ENCODE measurements at places on chromosomes 6 and 20.
A peak's percentile ranks its signal among the peaks of the same experiment; 100 is the strongest.

DNA sequence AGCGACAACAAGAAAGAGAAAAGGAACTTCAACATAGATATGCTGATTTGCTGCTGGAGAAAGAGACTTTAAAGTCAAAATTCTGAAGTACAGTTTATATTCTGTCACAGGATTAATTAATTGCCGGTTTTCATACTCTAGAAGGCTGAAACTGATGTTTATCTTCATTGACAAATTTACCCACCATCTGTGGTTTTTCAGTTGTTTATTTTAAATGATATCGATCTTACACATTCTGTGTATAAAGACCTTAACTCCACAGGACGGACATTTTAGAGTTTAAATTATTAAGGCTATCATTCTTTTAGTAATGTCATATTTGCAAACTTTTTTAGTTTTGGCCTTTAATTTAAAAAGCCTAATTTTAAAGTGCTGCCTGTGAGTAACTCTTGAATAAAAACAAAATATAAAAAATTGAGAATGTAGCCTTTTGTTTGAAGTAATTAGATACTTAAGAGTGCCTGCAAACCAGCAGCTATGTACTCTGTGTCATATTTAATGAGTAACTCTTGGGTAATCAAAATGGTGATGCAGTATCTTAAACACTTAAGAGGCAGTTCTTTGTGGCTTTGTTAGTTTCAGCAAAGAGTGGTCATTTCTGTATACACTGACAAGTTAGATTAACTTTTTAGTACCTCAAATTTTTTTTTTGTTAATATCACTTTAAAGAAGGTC is 59.3 kb downstream of the CDC5L start:
- no peak for DNase-seq

GRCh38 chr6:101762851-101763250 is 369.3 kb downstream of the GRIK2 start:
- DNase-seq: no peak

DNA sequence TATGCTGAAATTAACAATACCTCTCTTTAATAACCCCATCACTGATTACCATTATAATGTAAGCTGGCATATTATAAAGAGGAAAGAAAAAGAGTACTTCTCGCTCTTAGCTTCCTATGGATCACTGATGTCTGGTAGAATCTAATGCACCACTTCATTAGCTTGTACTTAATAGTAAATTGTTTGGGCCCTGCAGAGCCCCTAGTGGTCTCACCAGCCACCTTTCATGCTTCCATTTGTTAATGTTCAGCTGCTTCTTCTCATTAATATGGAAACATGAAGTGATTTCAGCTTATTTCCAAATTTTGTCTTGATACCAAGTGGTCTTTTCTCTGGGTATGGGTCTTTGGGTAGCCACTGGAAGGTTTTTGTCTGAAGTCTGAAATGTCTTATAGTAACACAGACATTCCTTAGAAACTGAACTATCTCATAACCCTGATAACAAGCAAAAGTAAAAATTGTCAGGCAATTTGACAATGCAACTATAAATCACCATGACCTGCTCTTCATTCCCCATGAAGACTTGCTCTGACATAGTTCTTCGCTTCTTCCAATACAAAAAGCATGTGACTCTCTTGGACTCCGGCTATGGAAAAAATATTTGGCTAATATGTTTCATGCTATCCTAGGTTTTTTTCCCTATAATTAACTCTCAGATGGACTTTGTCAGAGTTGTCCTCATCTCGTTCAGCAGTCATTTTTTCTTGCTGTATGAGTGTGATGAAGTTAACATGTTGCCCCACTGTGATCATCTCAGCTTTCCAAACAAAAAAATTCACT is 395.8 kb upstream of the MARCKS start:
- no peak for DNase-seq

DNA sequence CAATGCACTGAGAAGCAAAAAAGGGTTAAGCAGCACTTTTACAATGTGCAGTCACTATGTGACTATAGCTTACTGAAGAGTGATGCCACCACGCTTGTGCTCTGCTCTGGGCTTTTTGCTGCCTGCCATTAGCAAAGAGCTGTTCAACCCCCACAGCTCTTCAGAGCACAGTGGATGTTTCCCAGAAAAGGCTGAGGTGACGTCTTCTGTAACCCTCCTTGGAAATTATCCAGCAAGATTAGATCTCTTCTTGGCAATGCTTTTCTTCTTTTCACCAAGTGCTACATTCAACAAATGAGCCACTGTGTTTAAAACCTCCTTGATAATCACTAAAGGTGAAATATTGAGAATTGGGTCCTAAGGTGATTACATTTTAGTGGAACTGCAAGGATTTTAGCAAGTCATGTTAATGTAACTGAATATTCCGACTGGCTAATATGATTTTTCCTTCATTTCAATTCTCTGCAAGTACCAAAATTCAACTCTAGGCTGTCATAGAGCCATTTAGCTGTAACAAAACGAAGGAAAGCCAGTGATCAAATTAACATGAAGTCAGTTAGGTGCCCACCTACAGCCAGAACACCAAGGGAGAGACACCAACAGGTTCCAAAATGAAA is 34.9 kb downstream of the ELOVL5 start:
- no peak for DNase-seq

DNA sequence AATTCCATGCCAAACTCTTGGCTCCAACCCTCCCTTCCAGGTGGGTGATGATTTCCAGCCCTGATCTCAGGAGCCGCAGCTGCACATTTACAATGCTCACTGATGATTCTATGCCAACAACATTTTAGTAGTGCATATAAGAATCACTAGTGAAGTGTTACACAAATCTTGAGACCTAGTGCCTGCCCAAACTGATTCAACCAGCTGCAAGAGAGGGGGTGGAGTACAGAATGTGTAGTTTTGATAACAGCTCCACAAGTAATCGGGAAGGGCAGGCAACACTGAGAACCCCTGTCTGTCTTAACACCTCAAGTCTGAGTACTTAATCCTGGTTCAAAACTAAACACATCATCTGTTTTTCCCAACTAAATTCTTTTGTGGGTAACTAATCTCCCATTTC is 91.7 kb downstream of the PRDM1 start:
- no peak for DNase-seq

DNA sequence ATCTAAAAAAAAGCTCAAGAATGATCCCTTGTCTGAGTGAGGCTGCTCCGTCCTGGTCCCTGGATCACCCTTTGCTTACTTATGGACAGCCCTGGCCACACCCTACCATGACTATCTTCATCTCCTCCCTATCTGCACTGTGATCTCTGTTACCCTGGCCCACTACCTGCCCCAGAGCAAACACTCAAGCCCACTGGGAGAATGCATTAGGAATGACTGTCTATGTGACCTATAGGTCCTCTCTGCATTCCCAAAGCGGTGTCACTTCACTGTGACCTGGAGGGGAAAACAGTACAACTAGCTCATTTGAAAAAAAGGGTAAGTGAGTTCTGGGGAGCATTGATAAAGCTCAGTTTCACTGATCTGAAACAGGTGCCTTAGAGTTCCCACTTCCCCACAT is 86.4 kb upstream of the FOXP4 start:
- peak; percentile 29 for DNase-seq

DNA sequence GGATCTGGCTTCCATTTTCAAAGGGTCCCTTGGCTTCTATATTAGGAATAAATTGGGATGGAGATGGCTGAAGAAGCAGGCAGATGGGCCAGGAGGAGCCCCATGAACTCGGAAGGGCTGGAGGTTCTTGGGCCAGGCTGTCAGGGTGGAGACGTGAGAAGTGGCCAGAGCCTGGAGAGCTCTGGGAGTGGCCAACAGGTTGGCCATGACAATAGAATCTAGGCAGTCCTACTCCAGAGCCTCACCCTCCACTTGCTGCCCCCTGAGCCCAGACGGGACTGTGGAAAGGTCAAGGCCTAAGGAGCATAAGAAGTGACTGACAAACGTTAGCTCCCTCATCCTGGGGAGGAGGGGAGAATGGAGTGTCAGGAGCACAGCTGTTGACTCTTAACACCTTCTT is 62.1 kb downstream of the STK35 start:
- DNase-seq: no peak

DNA sequence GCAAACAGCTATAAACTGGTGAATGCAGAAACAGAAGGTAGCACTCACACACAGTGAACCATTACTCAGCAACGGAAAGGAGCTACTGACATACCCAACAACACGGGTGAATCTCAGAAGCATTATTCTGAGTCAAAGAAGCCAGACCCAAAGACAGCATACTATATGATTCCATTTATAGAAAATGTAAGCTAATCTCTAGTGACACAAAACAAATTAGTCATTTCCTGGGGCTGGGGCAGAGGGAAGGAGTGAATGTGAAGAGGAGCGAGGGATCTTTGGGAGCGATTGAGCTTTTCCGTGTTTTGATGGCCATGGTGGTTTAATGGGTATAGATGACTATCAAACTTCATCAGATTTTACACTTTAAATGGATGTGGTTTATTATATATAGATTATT is 614.6 kb downstream of the DHX35 start:
- no peak for DNase-seq

- DNase-seq: no peak
Measured at GRCh38 chr20:38252292-38253288, 7.9 kb downstream of the KIAA1755 start.

GRCh38 chr6:151284548-151285017 is 44.8 kb downstream of the AKAP12 start:
- no peak for DNase-seq

- DNase-seq: peak; percentile 8
Measured at GRCh38 chr6:38933426-38933825, 115.2 kb upstream of the GLP1R start.

- no peak for DNase-seq
Measured at GRCh38 chr6:145289573-145289972, 445.7 kb downstream of the EPM2A start.

GRCh38 chr20:11686195-11686594 is 231.5 kb upstream of the BTBD3 start:
- DNase-seq: peak; percentile 48

GRCh38 chr20:16488086-16488485 is 85.2 kb downstream of the KIF16B start:
- no peak for DNase-seq

- no peak for DNase-seq
Measured at GRCh38 chr6:137297887-137298286, 78.7 kb upstream of the IFNGR1 start.

- no peak for DNase-seq
Measured at GRCh38 chr20:9161311-9161710, 92.4 kb downstream of the PLCB4 start.

GRCh38 chr6:72212686-72213085 is 326.3 kb downstream of the RIMS1 start:
- DNase-seq: peak; percentile 83

GRCh38 chr20:58908221-58908620 is 55.7 kb downstream of the GNAS start:
- peak; percentile 44 for DNase-seq

- DNase-seq: no peak
Measured at GRCh38 chr6:34062815-34063214, 83.1 kb downstream of the GRM4 start.

- DNase-seq: no peak
Measured at GRCh38 chr20:23050076-23050838, 785 bp upstream of the THBD start.

Measured in NCI-H1417 (cell line).